SJSA1 (cell line): ENCODE measurements at places on chromosomes 4 and X. TPM values are rescaled to one million over a fixed set of nuclear protein-coding genes. Genes with fewer than 3 reads are reported as not detected.

PDCL2 gene
- not detected in 2 replicates for total RNA-seq

- no peak for DNase-seq
- H3K27ac ChIP-seq, result no peak overlapping the region
- no peak overlapping the region for H3K4me3 ChIP-seq
These were observed 173.5 kb upstream of the FMR1 start for GRCh38 chrX:147738265-147738664.

GRCh38 chr4:169151671-169152070 is 119.1 kb downstream of the SH3RF1 start:
- no peak overlapping the region for H3K4me3 ChIP-seq
- no peak for DNase-seq
- no peak overlapping the region for H3K27ac ChIP-seq
- H3K4me1 ChIP-seq, result peaks cover 14% of the 10 kb centered on the region

GRCh38 chr4:108029016-108029720 is 39.5 kb downstream of the HADH start:
- H3K4me1 ChIP-seq, result no peaks in the 10 kb centered on the region; the same call in 1 of the 2 replicates
- no peak for DNase-seq
- no peaks in the 10 kb centered on the region for H3K27me3 ChIP-seq
- no peak overlapping the region for H3K4me3 ChIP-seq
- peaks cover 52% of the 10 kb centered on the region for H3K36me3 ChIP-seq

DNA sequence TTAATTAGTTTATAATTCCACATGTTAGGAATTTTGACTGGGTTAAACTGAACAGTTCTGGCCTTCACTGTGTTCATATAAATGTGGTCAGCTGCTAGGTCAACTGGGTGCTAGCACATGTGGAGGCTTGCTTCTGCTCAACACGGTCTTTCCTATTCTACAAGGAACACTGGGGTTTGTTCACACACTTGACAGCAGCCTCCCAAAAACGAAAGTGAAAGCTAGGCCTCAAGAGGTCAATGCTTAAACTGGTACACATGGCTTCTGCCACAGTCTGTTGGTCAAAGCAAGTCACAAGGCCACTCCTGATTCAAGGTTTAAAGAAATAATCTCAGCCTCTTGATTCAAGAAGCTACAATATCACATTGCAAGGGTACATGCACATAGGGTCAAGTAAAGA is 126.5 kb downstream of the QDPR start:
- no peak overlapping the region for H3K27ac ChIP-seq
- H3K4me1 ChIP-seq, result no peaks in the 10 kb centered on the region
- no peak overlapping the region for H3K4me3 ChIP-seq

GRCh38 chr4:23856630-23857029 is 33.2 kb downstream of the PPARGC1A start:
- H3K4me3 ChIP-seq, result no peak overlapping the region
- peaks cover 11% of the 10 kb centered on the region for H3K4me1 ChIP-seq
- no peak overlapping the region for H3K27ac ChIP-seq
- no peak for DNase-seq
- H3K36me3 ChIP-seq, result no peaks in the 10 kb centered on the region
- no peaks in the 10 kb centered on the region for H3K27me3 ChIP-seq

DNA sequence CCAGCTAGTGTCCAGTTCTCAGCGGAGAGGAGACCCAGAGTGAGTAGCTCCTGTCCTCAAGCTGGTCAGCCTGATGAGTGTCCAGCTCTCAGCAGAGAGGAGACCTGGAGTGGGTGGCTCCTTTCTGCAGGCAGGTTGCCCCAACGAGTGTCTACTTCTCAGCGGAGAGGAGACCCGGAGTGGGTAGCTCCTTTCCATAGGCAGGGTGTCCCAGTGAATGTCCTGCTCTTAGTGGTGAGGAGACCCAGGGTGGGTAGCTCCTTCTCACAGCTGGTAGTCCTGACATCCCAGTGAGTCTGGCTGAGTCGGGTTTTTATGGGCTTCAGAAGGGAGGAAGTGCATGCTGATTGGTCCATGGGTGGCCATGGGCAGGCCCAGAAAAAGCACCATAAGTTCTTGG is 55.7 kb upstream of the NUDT6 start:
- H3K27me3 ChIP-seq, result no peaks in the 10 kb centered on the region
- no peak overlapping the region for H3K27ac ChIP-seq
- no peaks in the 10 kb centered on the region for H3K4me1 ChIP-seq
- no peak for DNase-seq
- H3K4me3 ChIP-seq, result no peak overlapping the region
- H3K36me3 ChIP-seq, result peaks cover 40% of the 10 kb centered on the region

DNA sequence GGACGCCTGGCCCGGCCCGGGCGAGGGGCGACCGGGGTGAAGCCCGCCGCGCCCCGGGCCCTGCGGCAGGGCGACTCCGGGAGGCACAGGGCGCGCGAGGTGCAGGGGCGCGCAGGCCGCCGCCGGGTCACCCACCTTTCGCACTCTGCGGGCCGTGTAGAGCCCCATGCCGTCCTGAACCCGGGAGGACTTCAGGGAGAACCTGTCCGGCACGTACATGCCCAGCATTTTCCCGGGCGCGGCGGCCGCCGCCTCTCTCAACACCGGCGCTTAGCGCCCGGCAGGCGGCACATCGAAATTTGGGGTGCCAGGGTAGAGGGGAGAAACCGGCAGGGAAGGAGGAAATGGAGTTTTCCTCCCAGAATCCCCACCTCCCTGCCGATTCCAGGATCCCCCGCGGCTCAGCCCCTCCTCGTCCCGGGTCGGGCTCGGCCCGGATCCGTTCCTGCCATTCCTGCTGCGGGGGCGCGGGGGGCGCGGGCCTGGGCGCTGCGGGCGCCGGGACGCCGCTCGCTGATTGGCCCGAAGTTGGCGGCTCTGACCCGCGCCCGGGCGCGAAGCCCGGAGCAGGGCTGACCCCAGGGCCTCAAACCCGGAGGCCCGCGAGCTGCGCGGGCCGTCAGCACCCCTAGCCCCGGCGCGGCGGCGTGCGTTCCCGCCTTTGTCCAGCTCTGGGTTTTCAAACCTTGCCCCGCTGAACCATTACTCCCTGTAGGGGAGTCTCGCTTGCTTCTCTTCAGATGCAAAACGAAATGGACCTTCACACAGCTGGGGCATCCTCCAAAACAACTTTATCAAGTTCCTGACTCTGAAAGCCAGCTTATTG is at the start of gene PRDM5:
TSS of gene PRDM5 (minus strand) at position 346 of the 826 bp plus-strand sequence. CDS start at position 228, 118 bp downstream.
- H3K4me3 ChIP-seq, result peak within 1 kb of the TSS; percentile 86
- no peaks in the 10 kb centered on the region for H3K27me3 ChIP-seq
- H3K27ac ChIP-seq, result peak within 1 kb of the TSS; percentile 72
- peak; percentile 66 for DNase-seq

DNA sequence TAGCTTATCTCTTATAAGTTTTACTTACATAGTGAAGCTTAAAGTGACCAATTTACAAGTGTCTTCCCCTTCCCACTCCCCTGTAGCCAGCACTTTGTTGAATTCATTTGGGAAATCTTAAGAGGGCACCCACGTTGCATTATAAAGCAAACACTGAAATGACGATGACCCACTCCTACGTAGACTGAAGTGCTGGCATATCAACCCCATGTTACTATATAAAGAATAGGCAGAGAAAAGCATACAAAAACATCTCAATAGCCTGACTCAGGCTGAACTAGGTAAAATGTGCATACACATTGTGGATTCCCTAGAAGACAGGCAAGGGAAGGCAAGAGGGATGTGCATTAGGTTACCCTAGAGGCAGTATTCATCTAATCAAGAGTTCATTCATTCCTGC is 313.4 kb downstream of the TENM3 start:
- no peaks in the 10 kb centered on the region for H3K27me3 ChIP-seq
- no peak overlapping the region for H3K4me3 ChIP-seq
- H3K36me3 ChIP-seq, result no peaks in the 10 kb centered on the region

GLRA2 gene
- not detected in 2 replicates for total RNA-seq

DNA sequence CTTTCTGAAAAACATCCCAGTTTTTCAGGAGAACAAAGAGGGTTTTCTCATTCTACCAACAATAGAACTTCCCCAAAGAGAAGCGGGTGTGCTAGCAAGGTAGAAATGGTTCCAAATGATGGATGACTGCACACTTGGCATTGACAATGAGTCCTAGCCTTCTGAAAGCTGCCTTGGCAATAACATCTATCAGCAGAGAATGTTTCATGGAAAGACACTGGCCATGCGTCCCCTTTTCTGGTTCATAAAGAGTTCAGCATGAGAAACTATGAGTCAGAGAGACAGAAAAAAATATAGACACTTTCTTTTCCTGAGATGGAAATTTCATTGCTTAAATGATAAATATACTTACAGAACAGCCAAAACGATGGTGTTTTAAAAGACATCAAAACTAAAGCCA is 236.9 kb upstream of the PRKX start:
- no peaks in the 10 kb centered on the region for H3K4me1 ChIP-seq
- no peak overlapping the region for H3K27ac ChIP-seq
- no peak overlapping the region for H3K4me3 ChIP-seq
- no peak for DNase-seq

- H3K27ac ChIP-seq, result no peak overlapping the region
- no peak overlapping the region for H3K4me3 ChIP-seq
- no peak for DNase-seq
- no peaks in the 10 kb centered on the region for H3K27me3 ChIP-seq
- no peaks in the 10 kb centered on the region for H3K36me3 ChIP-seq
These were observed 232.4 kb downstream of the PPP3CA start for GRCh38 chr4:101114936-101115372.

CETN2 gene
- 33.8 and 53.2 TPM in 2 replicates for total RNA-seq

ATP11C gene
- total RNA-seq, result 34.7 and 49.6 TPM in 2 replicates

DNA sequence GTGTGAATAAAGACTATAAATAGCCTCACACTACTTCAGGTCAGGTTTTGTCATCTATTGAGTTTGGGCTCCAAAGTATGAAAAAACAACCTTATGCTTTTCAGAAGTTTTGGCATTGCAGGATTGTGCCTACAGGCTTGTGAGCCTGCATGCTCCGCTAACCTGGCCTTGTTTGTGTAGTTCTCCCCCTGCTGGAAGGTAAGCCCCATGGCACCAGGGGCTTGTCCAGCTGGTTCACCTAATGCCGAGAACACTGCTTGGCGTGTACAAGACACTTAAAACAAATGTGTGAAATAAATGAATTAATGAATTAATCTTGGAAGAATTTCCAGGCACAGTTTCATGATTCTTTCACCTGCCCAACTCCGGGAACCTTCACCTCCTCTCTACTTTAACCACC is 1.8 kb upstream of the HSD17B10 start:
- H3K27ac ChIP-seq, result no peak overlapping the region
- no peak overlapping the region for H3K4me3 ChIP-seq
- no peaks in the 10 kb centered on the region for H3K27me3 ChIP-seq
- H3K36me3 ChIP-seq, result peaks cover 9% of the 10 kb centered on the region

ABCG2 gene
- total RNA-seq, result 11.9 and 14.5 TPM in 2 replicates

DNA sequence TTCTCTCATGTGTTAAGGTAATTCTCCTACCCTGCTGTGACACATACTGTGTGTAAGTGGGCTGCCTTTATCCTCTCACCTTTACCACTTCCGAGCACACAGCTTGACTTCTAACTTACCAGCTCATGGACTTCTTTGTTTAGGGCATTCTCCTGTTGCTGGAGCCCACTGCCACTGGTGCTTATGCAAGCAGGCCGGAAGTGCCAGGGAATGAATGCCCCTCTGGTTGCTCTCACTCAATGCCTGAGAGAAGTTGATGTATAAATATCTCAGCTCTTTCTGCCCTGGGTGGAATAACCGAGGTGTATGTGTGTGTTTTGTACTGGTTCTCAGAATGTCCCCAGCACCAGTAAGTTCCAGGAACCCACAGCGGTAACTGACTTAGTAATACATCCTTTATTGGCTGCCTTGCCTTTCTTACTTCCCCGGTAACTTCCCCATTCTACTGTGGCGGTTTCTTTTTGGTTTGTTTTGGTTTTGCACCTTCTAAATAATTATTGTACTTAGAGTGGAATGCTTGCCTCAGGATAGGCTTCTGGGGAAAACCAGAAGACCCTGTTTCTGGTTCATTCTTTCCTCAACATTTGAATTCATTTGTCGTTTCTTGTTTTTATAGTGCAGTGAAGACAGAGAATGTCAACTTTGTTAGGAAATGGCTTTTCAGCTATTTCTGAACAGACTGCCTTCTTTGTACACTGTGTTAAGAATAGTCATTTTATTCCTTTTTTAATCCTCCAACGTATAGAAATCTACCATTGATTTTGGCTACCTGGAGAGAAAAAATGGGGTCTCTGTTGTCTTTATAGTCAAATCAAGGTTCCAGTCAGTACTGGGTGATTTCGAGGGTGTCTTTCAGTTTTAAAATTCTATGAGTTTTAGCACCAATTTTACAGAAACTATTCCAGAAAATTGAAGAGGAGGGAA is 45.4 kb downstream of the CXorf58 start:
- H3K4me3 ChIP-seq, result no peak overlapping the region
- H3K27ac ChIP-seq, result no peak overlapping the region
- no peak for DNase-seq
- H3K36me3 ChIP-seq, result no peaks in the 10 kb centered on the region

GRCh38 chr4:153781717-153782416 is 7.0 kb downstream of the SFRP2 start:
- H3K4me3 ChIP-seq, result no peak overlapping the region
- no peaks in the 10 kb centered on the region for H3K4me1 ChIP-seq
- H3K27ac ChIP-seq, result no peak overlapping the region
- peaks cover 6% of the 10 kb centered on the region; the same call in 1 of the 2 replicates for H3K27me3 ChIP-seq
- DNase-seq, result no peak

DNA sequence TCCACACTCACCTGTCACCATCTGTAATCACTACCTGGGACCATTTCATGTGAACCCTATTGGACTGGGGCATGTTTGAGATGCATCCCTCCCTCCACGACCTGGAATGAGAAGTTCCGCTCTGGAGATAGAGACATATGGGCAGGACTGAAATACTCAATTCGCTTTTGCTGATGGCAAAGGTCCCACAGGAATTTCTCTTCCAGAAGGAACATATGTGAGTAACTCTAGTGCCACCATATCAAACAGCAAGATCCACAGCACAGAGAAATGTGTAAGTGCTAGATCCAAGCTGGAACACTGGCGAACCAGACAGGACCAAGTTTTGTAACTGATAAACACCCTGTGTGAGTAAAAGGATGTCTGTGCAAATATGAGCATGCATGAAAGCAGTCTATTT is 43.9 kb downstream of the SEL1L3 start:
- peaks cover 47% of the 10 kb centered on the region for H3K4me1 ChIP-seq
- H3K36me3 ChIP-seq, result peaks cover 7% of the 10 kb centered on the region
- H3K4me3 ChIP-seq, result no peak overlapping the region
- no peaks in the 10 kb centered on the region for H3K27me3 ChIP-seq
- H3K27ac ChIP-seq, result no peak overlapping the region
- DNase-seq, result no peak

GRCh38 chr4:45946699-45947098 is 177.2 kb downstream of the GABRG1 start:
- H3K36me3 ChIP-seq, result no peaks in the 10 kb centered on the region
- no peaks in the 10 kb centered on the region for H3K4me1 ChIP-seq
- no peak overlapping the region for H3K27ac ChIP-seq
- no peak overlapping the region for H3K4me3 ChIP-seq

- DNase-seq, result peak; percentile 55
- H3K4me1 ChIP-seq, result no peaks in the 10 kb centered on the region
- H3K36me3 ChIP-seq, result no peaks in the 10 kb centered on the region
These were observed 136.4 kb downstream of the ZNF674 start for GRCh38 chrX:46408553-46409407.

GRCh38 chr4:52780617-52781354 is 29.6 kb upstream of the ERVMER34-1 start:
- no peaks in the 10 kb centered on the region for H3K36me3 ChIP-seq
- no peak for DNase-seq
- no peak overlapping the region for H3K27ac ChIP-seq
- 0 out of 2 replicates have a peak, but pooled peaks cover 3% of the 10 kb centered on the region for H3K27me3 ChIP-seq
